ENCODE measurements at places on chromosomes 3 and 15.

DNA sequence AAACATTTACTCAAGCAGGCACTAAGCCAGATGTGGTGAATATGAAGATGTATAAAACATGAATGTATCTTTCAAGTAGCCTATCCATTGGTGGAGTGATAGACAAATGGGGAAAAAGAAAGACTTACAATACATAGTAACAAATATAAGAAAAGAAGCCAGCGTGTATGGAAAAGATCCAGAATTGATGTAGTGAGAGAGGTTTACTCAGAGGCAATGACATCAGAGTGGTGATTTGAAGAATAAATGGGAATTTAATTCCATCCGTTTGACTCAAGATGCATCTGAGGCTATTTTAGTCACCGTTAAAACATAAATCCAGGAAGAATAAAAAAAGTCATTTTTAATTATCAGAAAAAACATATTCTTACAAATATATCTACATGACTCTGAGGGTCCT, 162.6 kb downstream of the IL1RAP start:
- DNase-seq: no peak

- no peak for DNase-seq
Measured at GRCh38 chr3:59878038-59878427, 828.2 kb upstream of the CFAP20DC start.

DNA sequence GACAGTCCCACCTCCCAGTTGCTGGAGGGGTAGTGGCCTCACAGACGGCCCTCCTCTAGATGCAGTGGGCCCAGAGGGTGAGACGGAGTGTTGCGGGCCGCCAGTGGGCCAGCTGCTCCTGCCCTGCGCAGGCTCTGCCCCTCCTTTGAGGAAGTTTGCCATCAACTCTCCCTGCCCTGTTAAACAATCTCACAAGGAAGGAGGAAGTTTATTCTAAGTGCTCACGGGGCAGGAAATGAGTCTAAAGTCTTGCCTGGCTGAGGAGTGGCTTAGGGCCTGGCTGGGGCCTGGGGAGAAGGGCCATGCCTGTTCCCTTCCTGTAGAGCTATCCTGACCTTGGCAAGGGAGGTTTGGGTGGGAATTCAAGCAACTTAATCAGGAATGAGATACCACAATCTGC, at the start of gene FAM3D:
Gene FAM3D, minus strand, starts transcription at position 92 of the 400 bp plus-strand sequence. CDS start 11,211 bp downstream, outside the sequence.
- no peak for DNase-seq

GRCh38 chr15:48644827-48645557, 517 bp downstream of the FBN1 start:
- DNase-seq: no peak

DNA sequence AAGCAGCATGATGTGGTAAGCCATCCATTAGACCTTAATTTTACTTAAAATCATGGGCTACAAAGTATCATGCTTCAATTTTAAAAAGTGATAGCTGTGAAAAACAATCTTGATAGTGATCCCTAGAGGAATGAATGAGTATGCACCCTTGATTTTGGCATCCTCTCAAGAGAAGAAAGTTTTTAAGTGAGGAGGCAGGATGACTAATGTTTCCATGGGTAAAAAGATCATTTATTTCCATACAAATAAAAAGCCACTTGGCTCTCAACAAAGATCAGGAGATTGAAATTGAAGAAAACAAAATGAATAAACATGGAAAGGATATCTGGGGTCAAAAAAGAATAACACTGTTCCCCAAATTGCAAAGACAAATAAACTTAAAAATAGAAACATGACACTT, 305.4 kb downstream of the MEX3B start:
- DNase-seq: no peak

DNA sequence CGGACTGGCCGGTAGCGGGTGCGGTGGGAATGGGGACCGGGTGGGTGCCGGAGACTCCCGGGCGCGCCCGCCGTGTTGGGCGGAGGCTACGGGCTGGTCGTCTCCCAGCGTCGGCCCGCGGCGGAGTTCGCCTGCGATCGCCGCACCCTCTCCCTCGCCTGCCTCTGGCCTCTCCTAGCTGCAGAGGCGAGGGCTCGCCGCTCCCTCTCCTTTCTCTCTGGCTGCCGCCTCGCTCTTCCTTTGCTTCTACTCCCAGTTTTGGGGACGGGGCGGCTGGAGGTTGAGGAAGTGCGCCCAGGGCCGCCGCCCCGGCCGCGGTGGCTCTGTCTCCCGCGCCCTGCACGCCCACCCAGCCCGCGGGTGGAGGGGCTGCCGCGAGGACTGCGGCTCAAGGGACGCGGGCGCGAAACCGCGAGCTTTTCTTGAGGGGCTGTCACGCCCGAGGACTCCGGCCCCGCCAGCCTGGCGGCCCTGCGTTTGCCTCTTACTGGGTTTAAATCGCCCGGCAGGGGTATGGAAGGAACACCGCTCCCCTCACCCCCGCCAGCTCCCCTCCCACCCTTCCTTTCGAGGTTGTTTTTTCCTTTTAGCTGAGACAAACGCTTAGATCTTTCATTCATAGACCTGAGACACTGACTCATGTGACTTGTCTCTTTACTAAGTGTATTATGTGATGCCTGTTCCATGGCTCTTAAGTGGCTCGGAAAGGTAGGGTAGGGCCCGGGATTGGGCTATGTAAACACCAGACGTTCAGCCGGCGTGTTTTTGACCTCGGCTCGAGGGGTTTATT, 654 bp downstream of the PIK3CA start:
- DNase-seq: peak; percentile 18

- DNase-seq: no peak
Measured at GRCh38 chr15:62894322-62895085, 148.0 kb upstream of the TPM1 start.

GRCh38 chr15:101145362-101145761, 106.5 kb downstream of the CHSY1 start:
- DNase-seq: no peak

DNA sequence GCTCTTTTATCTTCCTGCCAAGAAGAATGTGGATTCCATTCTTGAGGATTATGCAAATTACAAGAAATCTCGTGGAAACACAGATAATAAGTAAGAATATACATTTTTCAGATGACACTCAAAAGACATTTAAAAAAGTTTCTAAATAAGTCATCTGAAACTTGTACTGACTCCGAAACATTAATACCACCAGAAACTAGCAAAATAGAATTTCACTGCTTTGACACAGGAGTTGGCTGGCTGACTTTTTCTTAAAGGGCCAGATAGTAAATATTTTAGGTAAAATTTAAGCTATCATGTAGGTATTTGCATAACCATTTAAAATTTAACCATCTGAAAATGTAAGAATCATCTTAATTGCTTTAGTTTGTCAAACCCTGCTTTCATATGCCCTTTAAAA, 20.8 kb downstream of the MORF4L1 start:
- DNase-seq: no peak

GRCh38 chr3:197730200-197730599, 6.5 kb downstream of the RUBCN start:
- DNase-seq: no peak

GRCh38 chr3:135242285-135242684, 447.2 kb downstream of the EPHB1 start:
- DNase-seq: no peak

GRCh38 chr15:98699591-98700424, 51.5 kb downstream of the IGF1R start:
- DNase-seq: no peak

- DNase-seq: no peak
Measured at GRCh38 chr3:64837986-64838735, 150.4 kb upstream of the ADAMTS9 start.

DNA sequence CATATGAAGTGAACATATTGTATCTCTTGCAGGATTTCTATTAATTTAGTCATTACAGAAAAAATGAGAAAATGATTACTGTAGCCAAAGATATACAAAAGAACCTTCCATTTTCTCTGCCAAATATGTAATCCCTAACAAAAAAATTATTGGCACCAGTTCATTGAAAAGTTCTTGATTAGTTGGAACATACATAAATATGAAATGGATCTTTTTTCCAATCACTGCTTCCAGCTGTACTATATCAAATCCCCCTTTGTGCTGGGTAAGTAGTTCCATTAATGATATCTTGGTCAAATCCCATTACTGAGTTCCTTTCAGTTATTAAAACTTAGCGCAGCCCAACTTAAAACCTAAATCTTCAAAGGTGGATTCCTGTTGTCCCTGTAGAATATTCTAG, 263.8 kb downstream of the SLC9A9 start:
- no peak for DNase-seq

GRCh38 chr15:70023769-70024491, 73.8 kb downstream of the TLE3 start:
- no peak for DNase-seq

DNA sequence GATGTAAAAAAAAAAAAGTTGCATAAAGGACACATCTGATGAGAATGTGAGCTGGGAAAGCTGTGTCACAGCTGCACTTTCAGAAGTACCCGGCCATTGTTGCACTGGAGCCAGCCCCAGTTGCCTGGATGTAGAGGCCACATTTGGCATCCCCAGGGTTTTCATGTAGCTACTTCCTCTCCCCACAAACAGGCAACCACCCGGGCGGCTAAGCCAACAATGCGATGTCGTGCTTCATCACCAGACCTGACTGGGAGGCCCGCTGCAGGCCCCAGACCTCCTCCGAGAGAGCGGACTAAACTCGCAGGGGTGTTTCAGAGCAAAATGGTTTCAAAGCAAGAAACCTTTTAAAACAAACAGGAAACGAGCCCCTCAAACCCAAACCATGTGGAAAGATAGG, 142.3 kb downstream of the TMCO5A start:
- DNase-seq: no peak

DNA sequence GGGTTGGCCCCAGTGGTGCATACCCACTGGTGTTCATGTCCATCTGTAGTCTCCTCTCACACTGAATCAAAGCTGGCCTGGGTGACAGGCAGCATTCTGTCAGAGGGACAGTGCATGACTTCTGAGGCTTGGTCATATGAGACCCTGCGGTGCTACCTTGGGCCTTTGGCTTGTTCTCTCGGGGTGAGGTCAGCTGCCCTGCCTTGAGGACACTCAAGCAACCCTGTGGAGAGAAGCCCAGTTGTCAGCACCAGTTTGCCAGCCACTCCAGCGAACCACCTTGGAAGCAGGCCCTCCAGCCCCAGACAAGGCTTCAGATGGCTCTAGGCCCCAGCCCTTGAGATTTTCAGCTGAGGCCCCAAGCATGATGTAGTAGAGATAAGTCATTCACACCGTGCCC, 16.9 kb upstream of the RAB7A start:
- no peak for DNase-seq

DNA sequence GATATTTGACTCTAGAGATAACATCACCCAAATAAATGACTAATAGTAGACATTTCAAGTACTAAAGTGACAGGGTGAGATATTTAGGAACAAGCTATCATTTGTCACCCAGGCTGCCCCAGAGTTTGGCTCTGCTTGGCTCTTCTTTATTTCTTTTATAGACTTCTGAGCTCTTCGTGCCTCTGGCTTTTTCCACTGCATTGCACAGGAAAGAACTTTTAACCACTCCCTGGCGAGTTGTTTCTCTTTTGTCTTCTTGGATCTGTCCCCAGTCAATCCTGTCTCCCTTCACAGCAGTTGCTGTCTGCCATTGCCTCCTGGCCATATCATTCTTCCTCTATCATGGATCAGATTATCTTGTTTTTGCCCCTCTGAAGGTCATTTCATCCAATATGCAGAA, 339.2 kb upstream of the DCBLD2 start:
- no peak for DNase-seq

- DNase-seq: no peak
Measured at GRCh38 chr3:65936908-65937638, 101.6 kb downstream of the MAGI1 start.

- DNase-seq: no peak
Measured at GRCh38 chr3:190481779-190482178, 32.1 kb upstream of the TMEM207 start.

GRCh38 chr15:48644467-48644826, 1.1 kb downstream of the FBN1 start:
- no peak for DNase-seq

DNA sequence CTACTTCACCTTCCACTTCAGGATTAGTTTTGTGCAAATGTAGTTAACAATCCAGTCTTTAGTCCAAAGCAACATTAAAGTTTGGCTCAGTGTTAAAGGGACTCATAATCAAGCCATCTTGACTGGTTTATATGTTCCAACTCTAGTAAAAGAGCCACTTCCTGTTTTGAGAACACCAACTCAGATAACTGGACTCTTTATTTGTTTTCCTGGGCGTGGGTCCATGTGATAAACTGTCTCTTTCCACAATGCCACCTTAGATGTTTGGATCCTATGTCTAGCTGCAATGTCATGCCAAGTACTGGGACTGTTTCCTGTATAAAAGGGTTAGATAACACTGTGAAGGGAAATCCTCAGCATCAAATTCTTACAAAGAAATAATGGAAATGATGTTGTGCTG, 545.0 kb downstream of the PYDC2 start:
- no peak for DNase-seq

DNA sequence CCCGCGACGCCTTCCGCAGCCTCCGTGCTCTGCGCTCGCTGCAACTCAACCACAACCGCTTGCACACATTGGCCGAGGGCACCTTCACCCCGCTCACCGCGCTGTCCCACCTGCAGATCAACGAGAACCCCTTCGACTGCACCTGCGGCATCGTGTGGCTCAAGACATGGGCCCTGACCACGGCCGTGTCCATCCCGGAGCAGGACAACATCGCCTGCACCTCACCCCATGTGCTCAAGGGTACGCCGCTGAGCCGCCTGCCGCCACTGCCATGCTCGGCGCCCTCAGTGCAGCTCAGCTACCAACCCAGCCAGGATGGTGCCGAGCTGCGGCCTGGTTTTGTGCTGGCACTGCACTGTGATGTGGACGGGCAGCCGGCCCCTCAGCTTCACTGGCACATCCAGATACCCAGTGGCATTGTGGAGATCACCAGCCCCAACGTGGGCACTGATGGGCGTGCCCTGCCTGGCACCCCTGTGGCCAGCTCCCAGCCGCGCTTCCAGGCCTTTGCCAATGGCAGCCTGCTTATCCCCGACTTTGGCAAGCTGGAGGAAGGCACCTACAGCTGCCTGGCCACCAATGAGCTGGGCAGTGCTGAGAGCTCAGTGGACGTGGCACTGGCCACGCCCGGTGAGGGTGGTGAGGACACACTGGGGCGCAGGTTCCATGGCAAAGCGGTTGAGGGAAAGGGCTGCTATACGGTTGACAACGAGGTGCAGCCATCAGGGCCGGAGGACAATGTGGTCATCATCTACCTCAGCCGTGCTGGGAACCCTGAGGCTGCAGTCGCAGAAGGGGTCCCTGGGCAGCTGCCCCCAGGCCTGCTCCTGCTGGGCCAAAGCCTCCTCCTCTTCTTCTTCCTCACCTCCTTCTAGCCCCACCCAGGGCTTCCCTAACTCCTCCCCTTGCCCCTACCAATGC, 2.0 kb downstream of the ISLR start:
- DNase-seq: no peak

All from stimulated activated CD4-positive, alpha-beta T cell treated with anti-CD3 and anti-CD28 coated beads, Interleukin-15, amount 100 ng/mL, for 48 hours (primary cell).